Upper lobe of left lung (tissue), 6 donors: ENCODE measurements at places on chromosomes 16 and 17. TPM values are rescaled to one million over a fixed set of nuclear protein-coding genes. Genes with fewer than 3 reads are reported as not detected.

The KRT25 gene
- total RNA-seq = not detected

The CAPNS2 gene
- total RNA-seq = 2.1 TPM

The PMFBP1 gene
- total RNA-seq = 1.7 TPM

The FBXW10B gene
- 0.34 TPM for total RNA-seq

The CDH13 gene
- total RNA-seq = 24.0 TPM

The TEDC2 gene
- total RNA-seq = 2.3 TPM

The PTGES3L gene
- total RNA-seq = 7.3 TPM

The ABCC11 gene
- total RNA-seq = 0.17 TPM

The ITGAD gene
- 0.52 TPM for total RNA-seq

The CCL11 gene
- total RNA-seq = not detected

The ZFPM1 gene
- 4.3 TPM for total RNA-seq

The NPIPA7 gene
- total RNA-seq = 1.7 TPM

The CCL3 gene
- total RNA-seq = 2.6 TPM

The SLC16A13 gene
- total RNA-seq = 11.1 TPM

The TEKT5 gene
- total RNA-seq = not detected

The RUNDC3A gene
- 1.0 TPM for total RNA-seq

The NXPH3 gene
- 3.9 TPM for total RNA-seq

The BCO1 gene
- not detected for total RNA-seq

The TTLL6 gene
- 0.69 TPM for total RNA-seq

The FBXL16 gene
- 1.2 TPM for total RNA-seq

The SLC5A10 gene
- not detected for total RNA-seq

The NPIPA8 gene
- 0.74 TPM for total RNA-seq

The TNFSF12 gene
- 32.3 TPM for total RNA-seq

The SYNGR3 gene
- total RNA-seq = 0.34 TPM

The SLC16A11 gene
- 12.9 TPM for total RNA-seq

The ZSCAN10 gene
- not detected for total RNA-seq

The KRT32 gene
- total RNA-seq = not detected

The MT1A gene
- 13.4 TPM for total RNA-seq

The SULT1A2 gene
- total RNA-seq = 15.0 TPM

The B4GALNT2 gene
- total RNA-seq = 0.17 TPM

The SLC52A1 gene
- 0.22 TPM for total RNA-seq

The EVPLL gene
- total RNA-seq = 10.5 TPM

The CMTM1 gene
- not detected for total RNA-seq

The DNAAF8 gene
- total RNA-seq = 4.2 TPM

The C17orf67 gene
- total RNA-seq = 1.9 TPM

The TBC1D3I gene
- not detected for total RNA-seq

The SMTNL2 gene
- total RNA-seq = 4.8 TPM

The GPR179 gene
- under 0.01 TPM for total RNA-seq

The ALDH3A2 gene
- total RNA-seq = 187 TPM

The PLXDC1 gene
- 3.8 TPM for total RNA-seq

The KRTAP3-2 gene
- not detected for total RNA-seq

The ACSM2B gene
- total RNA-seq = 0.34 TPM

The HEATR9 gene
- total RNA-seq = 0.13 TPM

The LHX1 gene
- total RNA-seq = not detected

The SALL1 gene
- not detected for total RNA-seq

The TEX19 gene
- not detected for total RNA-seq

The CES1 gene
- total RNA-seq = 191 TPM

The TMEM94 gene
- total RNA-seq = 92.0 TPM

The ENPP7 gene
- not detected for total RNA-seq

The CNOT1 gene
- 78.9 TPM for total RNA-seq

The LGALS9B gene
- not detected for total RNA-seq

The RNF43 gene
- 22.0 TPM for total RNA-seq

The CBX4 gene
- 17.0 TPM for total RNA-seq

The PARD6A gene
- total RNA-seq = 9.3 TPM

The C16orf96 gene
- total RNA-seq = 0.46 TPM

The CA5A gene
- under 0.01 TPM for total RNA-seq

The RAMP2 gene
- total RNA-seq = 60.0 TPM
